Ovary (tissue), 10 donors: ENCODE measurements at places on chromosomes 1 and 21. TPM values are rescaled to one million over a fixed set of nuclear protein-coding genes. Genes with fewer than 3 reads are reported as not detected.

The TEX38 gene
- total RNA-seq, result not detected

The C1orf141 gene
- total RNA-seq, result not detected

DNA sequence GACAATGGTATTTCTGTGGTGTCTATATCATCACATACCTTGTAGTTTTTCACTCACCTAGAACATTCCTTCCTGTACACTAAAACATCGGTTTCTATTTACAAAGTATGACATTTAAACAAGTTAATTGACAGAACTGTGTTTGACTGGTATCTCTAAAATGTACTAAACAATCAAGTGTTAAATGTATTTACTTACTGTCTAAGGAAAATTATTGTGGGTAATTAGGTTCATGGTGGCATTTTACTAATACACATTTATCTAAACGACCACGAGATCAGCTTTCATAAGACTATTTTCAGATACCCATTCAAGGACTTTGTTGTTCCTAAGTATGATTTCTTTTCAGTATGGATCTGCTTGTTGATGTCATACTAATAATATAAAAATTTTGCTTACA, 115.2 kb downstream of the ADGRL2 start:
- H3K27me3 ChIP-seq, result no peaks in the 10 kb centered on the region
- H3K4me3 ChIP-seq, result no peak overlapping the region
- H3K36me3 ChIP-seq, result no peaks in the 10 kb centered on the region
- H3K27ac ChIP-seq, result no peak overlapping the region

DNA sequence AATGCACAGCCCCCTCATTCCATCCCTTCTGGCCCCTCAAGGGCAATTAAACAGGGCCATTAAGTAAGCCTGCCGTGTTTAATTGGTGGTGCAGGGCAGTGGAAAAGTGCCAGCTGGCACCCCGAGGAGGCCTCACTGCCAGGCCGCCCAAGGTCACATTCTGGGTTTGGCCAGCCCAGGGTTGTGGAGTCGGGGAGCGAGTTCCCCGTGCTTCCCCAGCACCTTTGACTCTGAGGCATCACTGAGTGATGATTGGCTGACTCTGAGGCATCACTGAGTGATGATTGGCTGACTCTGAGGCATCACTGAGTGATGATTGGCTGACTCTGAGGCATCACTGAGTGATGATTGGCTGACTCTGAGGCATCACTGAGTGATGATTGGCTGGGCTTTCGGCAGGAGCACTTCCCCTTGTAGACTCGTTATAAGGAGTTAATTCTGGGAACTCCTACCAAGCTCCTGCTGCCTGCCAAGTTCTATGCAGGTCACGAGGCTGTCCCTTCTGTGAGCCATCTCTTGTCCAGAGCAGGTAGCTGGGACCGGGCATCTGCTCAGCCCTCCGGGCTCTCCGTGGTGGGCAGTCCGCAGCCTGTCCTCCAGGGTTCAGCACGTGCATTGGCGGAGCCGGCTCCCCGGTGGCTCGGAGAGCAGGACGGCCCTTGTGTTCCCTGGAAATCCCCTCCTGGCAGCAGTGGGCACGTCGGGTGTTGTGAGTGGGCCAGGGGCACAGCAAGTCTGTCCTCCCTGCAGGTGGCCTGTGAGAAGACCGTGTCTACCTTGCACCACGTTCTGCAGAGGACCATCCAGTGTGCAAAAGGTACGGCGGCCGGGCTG, 20.9 kb downstream of the CSTB start:
- no peaks in the 10 kb centered on the region for H3K27me3 ChIP-seq
- H3K4me1 ChIP-seq, result peaks cover 8% of the 10 kb centered on the region
- DNase-seq, result peak; percentile 61
